ENCODE measurements at places on chromosomes 5 and 9.
A peak's percentile ranks its signal among the peaks of the same experiment; 100 is the strongest.

DNA sequence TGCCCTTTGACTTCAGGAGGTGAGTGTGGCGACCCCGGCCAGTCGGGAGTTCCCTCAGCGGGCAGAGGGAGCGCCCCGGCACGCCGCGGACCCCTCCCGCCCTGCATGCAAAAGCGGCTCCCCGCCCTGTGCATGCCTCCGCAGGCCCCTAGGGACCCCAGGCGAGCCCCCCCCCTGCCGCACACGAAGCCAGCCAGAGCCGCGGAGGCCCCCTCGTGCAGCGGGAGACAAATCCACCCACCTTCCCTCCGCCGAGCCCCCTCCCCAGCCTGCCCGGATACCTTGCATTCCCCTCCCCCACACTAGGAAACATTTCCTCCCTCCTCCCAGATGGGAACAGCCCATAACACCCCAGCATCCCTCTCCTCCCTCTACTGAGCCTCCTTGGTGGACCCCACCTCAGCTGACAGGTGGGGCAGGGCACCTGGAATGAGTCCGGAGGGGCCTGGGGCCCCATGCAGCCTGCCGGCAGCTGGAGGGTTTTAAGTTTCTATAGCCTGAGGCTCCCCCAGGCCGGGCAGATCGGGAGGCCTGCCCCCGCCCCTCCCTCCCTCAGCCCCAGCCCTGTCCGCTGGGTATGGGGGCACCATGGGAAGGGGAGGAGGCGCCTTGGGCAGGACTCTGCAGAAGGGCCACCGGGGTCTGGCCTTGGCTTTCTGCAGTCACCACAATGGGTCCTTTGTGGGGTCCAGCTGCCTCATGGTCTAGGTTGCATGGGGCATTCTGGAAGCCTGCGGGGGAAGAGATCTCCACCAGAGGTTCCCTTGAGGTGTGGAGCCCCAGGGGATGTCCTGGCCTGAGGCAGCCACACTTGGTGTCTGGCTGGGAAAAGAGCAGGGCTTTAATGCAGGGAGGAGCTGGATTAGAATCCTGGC, 601 bp downstream of the ERGIC1 start:
- no peak for DNase-seq

- DNase-seq, result peak; percentile 40
Observed at GRCh38 chr9:5438301-5439162, 807 bp upstream of the PLGRKT start.

- peak; percentile 51 for DNase-seq
Observed at GRCh38 chr5:169195601-169196000, 105.3 kb downstream of the SLIT3 start.

GRCh38 chr9:136054798-136055714, 40.0 kb downstream of the NACC2 start:
- no peak for DNase-seq

- DNase-seq, result no peak
Observed at GRCh38 chr5:84831701-84832100, 447.0 kb upstream of the EDIL3 start.

DNA sequence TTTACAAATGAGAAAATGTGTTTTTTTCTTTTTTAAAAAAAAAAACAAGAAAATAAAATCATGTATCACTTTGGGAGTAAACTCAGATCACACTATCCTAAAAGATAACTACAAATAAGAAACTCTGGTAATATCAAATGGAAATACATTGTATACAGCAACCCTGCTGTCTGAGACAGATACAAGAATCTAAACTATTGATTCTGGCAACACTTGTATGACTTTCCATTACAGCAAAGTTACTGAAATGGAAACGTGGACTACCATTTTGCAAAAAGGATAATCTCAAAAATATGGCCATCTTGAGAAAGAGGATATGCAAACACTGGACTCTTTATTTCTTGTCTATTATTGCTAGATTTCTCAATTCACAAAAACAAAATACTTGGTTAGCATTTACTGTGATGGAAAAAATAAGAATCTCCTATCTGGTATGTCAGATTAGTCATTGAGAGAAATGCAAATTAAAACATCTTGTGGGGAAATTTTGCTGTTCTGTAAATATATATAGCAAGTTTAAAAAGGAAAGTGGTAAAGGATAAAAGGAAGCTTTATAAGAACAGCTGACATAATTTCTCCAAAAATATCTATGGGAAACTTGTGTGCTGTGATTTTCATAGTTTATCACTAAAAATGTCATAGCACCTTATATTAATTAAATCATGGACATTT, 112.9 kb upstream of the FER start:
- DNase-seq, result no peak

GRCh38 chr5:83400241-83400640, 71.3 kb upstream of the VCAN start:
- DNase-seq, result no peak

DNA sequence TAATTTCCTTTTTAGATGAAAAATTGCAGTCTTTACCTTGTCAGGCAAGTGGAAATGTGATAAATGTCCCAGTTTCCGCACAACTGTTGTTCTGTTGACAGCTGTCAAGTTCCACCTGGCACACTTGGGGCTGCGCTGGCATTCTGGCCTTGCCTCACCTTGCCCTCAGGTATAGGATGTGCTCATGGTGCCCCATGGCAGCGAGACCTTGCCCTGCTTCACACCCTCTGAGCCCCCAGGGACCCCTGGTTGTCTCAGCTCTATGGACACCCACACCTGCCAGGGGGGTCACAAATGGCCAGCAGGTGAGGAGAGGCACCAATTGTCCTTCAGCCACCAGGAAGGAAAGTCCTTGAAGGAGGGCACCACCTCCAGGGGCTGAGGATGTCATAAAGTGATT, 37.5 kb upstream of the SEMA4D start:
- no peak for DNase-seq

GRCh38 chr5:132190161-132190817, 37.4 kb downstream of the P4HA2 start:
- DNase-seq, result peak; percentile 82

GRCh38 chr5:35166043-35166442, 64.2 kb downstream of the PRLR start:
- no peak for DNase-seq

DNA sequence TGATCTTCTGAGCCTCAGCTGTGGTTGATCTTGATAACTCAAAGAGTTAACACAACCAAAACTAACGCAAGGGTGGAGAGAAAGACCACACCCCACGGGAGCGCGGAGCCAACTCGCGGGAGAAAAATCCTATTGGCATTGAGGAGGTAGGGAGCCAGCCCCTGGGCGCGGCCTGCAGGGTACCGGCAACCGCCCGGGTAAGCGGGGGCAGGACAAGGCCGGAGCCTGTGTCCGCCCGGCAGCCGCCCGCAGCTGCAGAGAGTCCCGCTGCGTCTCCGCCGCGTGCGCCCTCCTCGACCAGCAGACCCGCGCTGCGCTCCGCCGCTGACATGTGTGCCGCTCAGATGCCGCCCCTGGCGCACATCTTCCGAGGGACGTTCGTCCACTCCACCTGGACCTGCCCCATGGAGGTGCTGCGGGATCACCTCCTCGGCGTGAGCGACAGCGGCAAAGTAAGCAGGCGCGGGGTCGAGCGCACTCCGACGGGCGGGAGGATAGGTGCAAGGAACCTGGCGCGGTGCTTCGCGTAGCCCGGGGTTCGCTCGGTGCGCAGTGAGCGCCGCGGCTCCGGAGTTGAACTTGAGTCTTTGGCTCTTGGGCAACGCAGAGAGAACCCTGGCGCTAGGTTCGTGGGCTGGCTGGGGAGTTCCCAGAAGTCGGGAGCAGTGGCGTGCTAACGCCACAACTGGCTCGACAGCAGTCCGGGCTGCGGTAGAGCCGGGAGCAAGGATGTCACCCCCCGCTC, at the start of gene GDA:
Gene GDA (plus strand): TSS at position 210 of the 745 bp plus-strand sequence. CDS start 120 bp downstream, at position 330.
- no peak for DNase-seq

- DNase-seq, result no peak
Observed at GRCh38 chr5:40495237-40495635, 184.5 kb upstream of the PTGER4 start.

GRCh38 chr5:36943584-36943983, 67.0 kb downstream of the NIPBL start:
- DNase-seq, result no peak

GRCh38 chr5:62327138-62328053, 21.4 kb downstream of the KIF2A start:
- no peak for DNase-seq

GRCh38 chr5:130462516-130462915, 558.3 kb downstream of the CHSY3 start:
- no peak for DNase-seq

GRCh38 chr9:4167728-4168127, 132.1 kb downstream of the GLIS3 start:
- no peak for DNase-seq

DNA sequence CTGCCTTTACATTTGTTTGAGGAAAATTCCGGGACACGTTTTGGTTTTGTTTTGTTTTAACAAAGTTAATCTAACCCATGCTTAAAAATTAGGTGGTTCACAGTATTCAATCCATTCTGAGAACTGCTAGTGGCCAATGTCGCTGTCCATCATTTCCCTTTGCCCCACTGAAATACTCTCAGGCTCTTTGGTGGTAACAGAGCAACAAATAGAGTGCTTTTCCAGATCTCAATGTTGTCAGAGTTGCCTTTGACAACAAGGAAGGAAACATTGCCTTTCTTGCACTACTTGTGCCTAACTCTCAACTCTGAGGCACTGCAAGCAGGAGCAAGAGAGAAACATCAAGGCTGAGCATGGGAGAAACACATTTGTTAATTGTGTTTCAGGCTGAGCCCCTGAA, 154.0 kb downstream of the MCTP1 start:
- DNase-seq, result peak; percentile 3

DNA sequence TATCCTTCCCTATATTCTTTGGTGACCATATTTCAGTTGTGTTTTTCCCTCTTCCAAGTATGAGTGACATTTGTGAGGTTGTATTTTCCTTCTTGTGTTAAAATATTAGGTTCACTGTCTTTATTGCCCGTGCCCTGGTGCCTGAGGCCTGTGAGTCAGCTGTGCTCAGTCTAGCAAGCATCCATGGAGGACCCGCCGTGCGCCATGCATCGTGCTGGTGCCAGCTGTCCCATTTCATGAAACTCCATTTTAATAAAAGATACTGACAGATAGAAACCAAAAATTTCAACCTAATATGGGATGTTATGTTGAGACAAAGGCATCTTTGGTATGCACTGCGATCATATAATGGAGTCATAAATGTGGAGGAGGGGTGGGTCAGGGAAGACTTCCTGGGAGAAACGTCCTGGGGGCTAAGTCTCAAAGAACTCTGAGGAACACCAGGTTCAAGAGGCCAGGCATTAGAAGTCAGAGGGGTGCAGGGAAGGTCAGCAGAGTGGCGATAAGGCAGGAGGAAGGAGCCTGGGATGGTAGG, 34.0 kb upstream of the FGF1 start:
- no peak for DNase-seq

GRCh38 chr9:117828466-117828865, 124.3 kb downstream of the TLR4 start:
- no peak for DNase-seq

DNA sequence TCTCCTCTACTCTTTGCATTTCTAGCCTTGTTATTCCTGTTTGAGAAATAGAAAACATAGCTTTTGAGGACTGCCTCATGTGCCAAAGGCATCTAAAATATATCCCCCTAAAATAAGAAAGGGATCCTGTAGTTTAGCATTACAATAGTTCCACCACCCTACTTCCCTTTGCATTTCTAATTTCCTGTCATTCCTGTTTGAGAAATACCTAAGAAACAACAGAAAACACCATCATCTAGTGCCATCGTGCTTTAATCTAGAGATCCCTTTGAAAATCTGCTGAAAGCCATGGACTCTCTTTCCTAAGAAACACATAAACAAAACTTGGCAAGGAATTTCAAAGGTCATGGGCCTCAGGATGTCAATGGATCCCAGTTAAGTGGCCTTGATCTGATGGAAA, 7.5 kb downstream of the CLK4 start:
- no peak for DNase-seq

DNA sequence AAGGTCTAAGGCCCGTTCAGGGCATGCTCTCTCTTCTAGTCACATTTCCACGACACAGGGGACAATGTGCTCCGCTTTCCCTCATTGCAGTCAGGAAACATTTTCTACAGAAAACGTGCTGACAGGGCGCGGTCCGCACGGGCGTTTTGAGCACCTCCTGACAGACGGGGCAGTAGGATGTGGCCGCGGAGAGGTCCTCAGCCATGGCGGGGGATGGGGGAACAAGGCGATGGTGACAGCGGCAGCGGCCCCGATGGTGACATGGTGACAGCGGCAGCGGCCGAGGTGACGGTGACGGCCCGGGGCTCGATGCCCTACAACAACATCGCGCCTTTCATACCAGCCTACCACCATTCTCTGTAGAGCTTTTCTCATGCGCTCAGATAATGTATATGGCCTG, 4.1 kb downstream of the PLPP1 start:
- no peak for DNase-seq

DNA sequence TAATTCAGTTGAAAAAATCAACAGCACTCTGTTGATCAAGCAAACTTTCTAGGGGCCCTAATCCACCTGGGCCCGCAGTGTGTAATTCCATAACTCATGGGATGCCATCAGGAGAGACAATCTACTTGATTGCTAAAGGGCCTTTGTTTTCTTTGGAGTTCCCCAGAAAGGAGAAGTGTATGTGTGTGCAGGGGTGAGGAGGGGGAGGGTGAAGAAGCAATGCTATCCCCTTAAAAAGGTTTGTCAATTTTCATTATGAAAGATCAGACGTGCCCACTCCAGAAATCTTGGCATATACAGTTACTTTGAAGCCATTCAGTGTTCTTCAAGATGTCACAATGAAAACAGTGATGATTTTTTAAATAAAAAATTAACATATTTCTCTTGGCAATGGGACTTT, 6.2 kb downstream of the PARP8 start:
- DNase-seq, result no peak

DNA sequence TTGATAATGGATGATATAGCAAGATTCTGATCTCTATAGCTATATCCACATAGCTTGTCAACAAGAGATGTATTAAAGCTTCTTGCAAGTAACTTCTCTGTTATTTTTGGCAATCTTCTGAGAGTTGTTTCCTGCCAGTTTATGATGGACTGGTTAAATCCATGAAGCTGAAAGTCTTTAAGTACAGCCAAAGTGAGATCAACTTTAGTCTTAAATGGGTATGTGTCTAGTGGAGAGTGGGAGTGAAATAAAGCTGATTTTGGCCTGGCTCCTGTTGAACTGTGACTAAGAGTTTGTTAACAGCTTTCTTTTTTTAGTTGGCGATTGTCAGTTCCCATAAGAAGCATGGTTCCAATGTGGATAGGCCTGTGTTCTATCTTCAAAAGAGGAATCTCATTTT, 350.9 kb upstream of the PCSK5 start:
- DNase-seq, result peak; percentile 1

GRCh38 chr9:34636791-34637355, 714 bp downstream of the SIGMAR1 start:
- DNase-seq, result no peak

DNA sequence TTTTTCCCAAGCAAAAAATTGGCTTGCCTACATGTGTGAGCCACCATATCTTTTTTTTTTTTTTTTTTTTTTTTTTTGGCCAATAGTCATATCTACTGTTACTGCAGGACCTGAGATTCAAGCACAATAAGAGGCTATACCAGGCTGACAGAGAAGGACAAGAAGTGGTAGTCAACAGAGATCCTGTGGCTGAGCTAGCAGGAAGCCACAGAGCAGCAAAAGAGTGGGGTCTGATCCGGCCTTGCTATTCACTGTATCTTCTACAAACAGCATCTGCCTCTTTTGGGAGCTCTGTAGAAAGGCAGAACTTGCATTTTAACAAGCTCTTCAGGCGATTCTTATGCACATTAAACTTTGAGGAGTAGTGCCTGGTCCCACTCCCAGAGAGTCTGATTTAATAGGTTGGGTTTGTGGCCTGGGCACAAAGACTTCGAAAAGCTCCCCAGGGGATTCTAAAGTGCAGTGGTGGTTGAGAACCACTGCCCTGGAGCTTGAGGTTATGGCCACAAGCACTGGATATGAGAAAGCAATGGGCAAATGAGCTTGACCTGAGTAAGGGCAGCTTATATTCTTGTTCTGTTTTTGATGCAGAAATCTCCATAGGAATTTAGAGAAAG, 162.8 kb downstream of the PIK3R1 start:
- no peak for DNase-seq

Data from fibroblast of mammary gland (primary cell).